ENCODE measurements at places on chromosomes 3 and 15.

DNA sequence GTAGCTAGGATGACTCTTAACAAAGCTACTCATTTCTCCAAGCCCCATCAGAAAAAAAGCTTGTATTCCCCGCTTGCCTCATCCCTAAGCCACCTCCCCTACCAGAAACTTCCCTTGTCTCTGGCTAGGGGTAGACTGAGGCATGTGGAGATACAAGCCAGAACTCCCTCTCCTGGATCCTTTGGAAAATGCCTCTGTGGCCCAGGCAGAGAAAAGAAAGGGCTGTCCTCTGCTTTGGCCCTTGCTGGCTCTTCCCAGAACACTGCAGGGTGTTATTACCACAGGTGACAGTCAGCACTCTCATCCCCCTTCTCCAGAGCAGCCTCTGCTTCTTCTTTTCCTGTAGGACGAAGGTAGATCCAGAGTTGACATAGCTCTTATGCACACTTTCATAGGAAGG is 15.2 kb downstream of the RMDN3 start:
- DNase-seq = no peak

DNA sequence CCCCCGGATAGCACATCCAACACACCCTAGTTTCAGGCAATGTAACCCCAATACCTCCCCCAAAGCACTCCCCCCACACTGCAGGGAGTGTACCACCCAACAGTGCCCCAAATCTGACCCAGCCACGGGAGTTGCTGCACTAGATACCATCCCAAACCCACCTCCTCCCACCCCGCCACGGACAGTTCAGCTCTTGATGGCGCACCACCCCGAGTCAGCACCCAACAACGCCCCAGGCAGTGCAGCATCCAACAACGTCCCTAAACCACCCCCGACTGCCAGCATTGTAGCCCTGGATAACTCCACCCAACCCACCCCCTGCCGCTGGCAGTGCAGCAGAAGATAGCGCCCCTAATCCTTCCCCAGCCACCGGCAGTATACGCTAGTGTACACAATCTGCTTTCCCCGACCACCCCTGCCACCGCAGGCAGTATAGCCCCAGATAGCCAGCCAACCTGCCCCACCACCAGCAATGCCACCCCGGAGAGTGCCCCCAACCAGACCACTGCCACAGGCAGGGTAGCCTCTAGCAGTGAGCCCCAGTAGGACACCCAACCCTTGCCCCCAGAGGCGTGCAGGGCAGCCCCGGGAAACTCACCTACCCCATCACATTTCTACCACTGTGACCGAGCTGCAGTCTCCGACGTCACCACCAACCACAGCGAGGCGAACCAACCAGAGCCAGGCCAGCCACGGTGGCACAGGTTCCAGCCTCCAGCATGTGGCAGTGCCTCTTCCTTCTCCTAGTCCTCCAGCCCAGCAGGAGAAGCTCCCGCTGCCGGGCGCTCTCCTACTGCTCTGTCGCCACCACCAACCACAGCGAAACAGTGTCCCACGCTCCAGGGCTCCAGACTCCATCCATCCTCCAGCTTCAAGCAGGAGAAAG is 178.1 kb downstream of the POTEB3 start:
- DNase-seq = no peak

GRCh38 chr3:188914552-188914951 is 257.2 kb upstream of the TPRG1 start:
- DNase-seq = no peak

DNA sequence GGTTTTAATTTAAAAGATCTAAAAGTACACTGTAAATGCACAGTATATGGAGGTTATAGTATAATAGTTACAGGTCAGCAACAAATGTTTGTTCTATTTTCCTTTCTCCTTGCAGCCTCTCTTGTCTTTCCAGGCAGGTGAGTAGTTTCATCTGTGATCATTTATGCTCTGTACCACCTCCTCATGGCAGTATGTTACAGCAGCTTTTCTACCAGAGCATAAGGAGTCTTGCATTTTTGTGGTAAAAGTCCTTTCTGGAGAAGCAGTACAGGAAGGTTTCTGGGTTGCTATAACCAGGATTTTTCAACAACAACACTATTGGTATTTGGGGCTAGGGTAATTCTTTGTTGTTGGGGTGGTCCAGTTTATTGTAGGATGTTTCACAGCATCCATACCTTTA is 59.5 kb downstream of the ZNF609 start:
- no peak for DNase-seq

- DNase-seq = no peak
Observed at GRCh38 chr15:66461917-66462316, 35.6 kb downstream of the SNAPC5 start.

DNA sequence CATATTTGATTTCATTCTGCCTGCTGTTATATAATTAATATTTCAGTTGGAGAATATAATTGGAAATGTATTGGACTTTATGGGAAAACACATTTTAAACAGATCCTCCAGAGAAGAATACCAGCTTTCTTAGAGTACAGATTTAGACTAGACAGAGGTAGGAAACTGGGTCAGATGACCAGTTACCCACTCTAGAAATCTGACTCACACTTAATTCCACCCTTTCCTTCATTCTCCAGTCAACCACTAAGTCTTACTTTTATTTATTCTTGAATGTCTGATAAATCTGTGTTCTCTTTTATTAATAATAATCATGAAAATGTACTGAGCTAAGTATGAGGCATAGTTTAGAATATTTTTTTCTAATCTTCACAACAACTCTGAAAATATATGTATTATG is 110.7 kb downstream of the LRRC49 start:
- no peak for DNase-seq

GRCh38 chr15:69357773-69358771 is 56.1 kb upstream of the KIF23 start:
- DNase-seq = no peak

GRCh38 chr3:185552358-185552877 is at the start of gene LIPH:
Gene LIPH (minus strand): TSS chr3:185552588. CDS start chr3:185552471, 117 bp downstream.
- DNase-seq = no peak

- DNase-seq = no peak
Observed at GRCh38 chr3:140530603-140531002, 147.3 kb upstream of the TRIM42 start.

All from cortex of kidney (tissue), 1 donor.